ENCODE measurements at places on chromosomes 2 and 18.

DNA sequence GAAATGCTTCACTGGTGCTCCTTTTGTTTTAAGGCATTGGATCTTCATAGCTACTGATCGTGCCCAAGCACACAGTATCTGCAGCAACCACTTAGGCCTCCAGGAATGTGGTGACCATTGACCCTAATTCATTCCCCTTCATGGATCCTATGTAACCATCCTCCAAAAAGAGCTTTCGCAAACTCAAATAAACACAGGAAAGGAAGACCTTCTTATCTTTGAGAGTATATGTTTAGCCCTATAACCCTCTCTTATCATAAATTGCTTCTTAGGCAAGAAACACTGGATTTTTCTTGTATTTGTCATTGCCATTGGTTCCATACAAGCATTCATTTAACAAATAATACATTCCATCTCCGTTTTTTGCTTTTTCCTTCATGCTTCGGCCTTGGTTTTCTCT is 4.1 kb upstream of the TTR start:
- DNase-seq: no peak

DNA sequence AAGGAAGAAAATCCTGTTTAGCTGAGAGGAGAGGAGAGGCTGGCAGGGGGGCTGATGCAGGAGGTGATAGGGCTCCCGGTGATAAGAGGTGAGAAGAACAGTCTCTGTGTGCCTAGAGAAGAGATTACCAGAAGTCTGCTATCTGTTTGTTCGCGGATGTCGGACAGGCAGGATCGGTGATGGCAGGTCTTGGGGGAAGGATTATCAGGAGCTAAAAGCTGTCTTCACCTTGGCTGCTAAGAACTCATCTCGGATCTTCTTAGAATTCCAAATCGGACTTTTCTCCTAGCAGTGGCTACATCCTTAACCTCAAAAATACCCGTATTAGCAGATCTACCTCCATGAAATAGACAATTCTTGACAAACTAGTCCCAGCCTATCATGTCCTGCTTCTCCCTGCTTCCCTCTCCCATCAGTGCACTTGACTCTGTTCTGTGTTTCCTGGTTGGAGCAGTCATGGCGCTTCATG is 282.1 kb upstream of the TRIB2 start:
- DNase-seq: no peak

GRCh38 chr2:18282026-18282425 is 278.4 kb downstream of the RDH14 start:
- DNase-seq: no peak

DNA sequence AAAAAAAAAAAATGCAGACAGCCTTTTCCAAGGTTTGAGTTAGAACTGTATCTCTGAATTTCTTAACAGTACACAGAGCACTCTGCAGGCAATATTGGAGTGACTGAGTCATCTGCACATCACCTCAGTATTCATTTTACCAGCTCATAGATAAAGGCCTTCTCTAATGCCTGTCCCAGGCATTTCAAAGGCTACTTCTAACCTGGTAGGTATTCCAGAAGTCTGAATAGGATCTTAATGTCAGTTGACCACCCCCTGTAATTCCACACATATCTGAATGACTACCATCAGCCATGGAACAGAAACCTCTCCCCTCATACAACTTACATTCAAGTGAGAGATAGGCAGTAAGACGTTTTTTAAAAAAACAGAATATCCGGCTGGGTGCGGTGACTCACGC is 9.0 kb downstream of the METTL21A start:
- DNase-seq: no peak
